CD8-positive, alpha-beta memory T cell (primary cell): ENCODE measurements at places on chromosomes 13 and 19. TPM values are rescaled to one million over a fixed set of nuclear protein-coding genes. Genes with fewer than 3 reads are reported as not detected.
A peak's percentile ranks its signal among the peaks of the same experiment; 100 is the strongest.

GRCh38 chr19:19656451-19657396, 6.8 kb downstream of the ATP13A1 start:
- H3K27me3 ChIP-seq = no peaks in the 10 kb centered on the region
- no peak overlapping the region for H3K4me3 ChIP-seq
- peak; percentile 41 for DNase-seq

GRCh38 chr13:36344173-36344572, 2.0 kb downstream of the SPART start:
- H3K27ac ChIP-seq = no peak overlapping the region
- H3K4me3 ChIP-seq = no peak overlapping the region
- H3K27me3 ChIP-seq = no peaks in the 10 kb centered on the region
- no peaks in the 10 kb centered on the region for H3K36me3 ChIP-seq

DNA sequence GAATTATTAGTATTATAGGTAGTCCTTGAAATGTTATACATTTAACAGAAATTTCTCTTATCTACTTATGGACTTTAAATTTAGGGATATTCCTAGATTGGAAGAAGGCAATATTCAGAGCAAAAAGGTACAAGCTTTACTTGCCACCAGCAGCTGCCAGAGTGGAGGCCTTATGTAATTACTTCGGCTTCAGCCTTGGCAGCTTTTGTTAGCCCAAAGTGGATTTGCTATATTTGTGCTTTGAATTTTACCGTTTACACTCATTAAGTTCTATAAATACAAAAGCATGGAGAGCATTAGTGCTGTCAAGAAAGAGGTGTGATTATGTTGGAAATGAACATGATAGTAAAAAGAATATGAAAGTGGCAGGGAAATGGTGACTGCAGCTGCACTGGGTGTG, 319.9 kb downstream of the ATP8A2 start:
- no peaks in the 10 kb centered on the region for H3K4me1 ChIP-seq
- H3K36me3 ChIP-seq = no peaks in the 10 kb centered on the region
- no peak for DNase-seq
- H3K4me3 ChIP-seq = no peak overlapping the region
- H3K27me3 ChIP-seq = no peaks in the 10 kb centered on the region

DNA sequence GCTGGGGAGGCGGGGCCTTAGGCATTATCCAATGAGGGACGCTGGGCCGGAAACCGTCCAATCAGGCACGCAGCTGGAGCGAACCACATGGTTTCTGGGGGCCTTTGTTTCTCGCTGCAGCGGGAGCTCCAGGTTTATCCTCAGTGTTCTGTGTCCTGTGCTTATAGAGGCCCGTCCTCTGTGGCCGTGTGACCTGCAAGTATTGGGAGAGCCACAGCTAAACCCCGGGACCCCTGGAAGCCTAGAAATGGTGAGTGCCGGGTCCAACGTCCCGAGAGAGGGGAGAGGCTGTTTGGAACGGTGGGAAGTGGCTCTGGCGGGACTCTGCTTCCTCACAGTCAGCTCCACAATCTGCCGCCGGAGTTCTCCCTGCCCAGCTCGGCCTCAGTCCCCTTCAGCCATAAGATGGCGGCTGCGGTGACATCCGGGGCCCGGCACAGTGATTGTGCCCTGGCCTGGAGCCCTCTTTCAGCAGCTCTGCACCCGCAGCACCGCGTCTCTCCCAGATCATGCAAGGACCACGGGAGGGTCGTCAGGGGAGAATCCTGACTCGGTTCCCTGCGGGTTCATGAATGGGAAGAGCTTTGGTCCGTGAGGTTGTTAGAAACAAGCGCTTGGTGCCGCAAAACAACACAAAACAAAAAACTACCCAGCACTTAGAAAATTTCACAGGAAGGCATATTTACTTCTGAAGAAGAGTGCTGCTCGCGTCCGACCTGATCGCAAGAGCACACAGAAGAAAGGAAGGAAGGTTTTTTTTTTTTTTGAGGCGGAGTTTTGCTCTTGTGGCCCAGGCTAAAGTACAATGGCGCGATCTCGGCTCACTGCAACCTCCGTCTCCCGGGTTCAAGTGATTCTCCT, at the start of gene ZNF253:
Gene ZNF253, plus strand, starts transcription at position 133 of the 861 bp plus-strand sequence. Its CDS starts 115 bp downstream, at position 248.
- peak; percentile 92 for DNase-seq
- no peaks in the 10 kb centered on the region for H3K27me3 ChIP-seq
- H3K4me1 ChIP-seq = peaks cover 18% of the 10 kb centered on the region
- H3K4me3 ChIP-seq = peak within 1 kb of the TSS; percentile 98
- peak within 1 kb of the TSS; percentile 91 for H3K27ac ChIP-seq
- no peaks in the 10 kb centered on the region for H3K36me3 ChIP-seq

DNA sequence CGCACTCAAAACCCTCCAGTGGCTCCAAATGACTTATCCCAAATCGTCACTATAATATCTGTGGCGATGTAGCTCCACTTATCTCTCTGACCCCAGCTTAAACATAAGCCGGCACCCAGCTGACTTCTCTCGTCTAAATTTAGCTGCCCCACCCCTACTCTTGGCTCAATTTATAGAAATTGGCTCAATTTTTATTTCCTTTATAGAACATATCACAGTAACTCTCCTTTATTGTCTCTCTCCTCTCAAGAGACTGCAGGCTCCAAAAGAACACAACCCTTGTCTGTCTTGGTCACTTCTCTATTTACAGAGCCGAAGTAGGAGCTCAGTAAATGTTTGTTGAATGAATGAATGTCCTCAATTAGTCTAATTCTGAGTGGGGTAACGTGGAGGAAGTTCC, 805 bp downstream of the ZNF784 start:
- DNase-seq = no peak
- H3K4me1 ChIP-seq = peaks cover 47% of the 10 kb centered on the region
- no peak overlapping the region for H3K27ac ChIP-seq
- H3K27me3 ChIP-seq = no peaks in the 10 kb centered on the region

DNA sequence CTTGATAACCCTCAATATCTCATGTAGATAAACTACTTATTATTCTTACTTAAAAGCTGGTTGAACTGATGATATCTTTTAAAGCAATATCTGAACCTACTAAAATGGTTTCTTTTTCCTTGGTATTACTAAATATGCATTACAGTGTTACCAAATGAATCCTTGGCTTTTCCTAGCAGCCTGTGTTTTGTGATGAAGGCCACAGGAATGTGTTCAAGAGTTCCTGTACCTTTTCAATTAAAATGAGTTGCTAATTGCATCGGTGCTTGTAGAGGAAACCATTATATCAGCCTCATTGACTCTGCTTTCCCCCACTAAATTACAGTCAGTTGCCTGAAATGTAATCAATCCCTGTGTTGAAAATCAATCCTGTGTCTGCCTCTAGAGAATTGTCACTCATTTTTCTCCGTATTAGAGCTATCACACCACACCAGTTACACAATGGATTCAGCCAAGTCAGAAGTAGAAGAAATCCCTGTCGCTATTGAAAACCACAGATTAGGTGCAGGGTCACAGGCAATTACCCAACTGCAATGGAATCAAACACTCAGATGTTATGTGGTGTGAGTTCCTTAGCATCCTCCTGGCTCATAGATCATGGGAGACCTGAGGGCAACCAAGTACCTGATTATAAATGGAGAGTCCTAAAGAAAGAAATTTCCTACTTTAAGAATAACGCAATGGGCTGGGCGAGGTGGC, 13.3 kb downstream of the FAM216B start:
- H3K27me3 ChIP-seq = no peaks in the 10 kb centered on the region
- H3K4me3 ChIP-seq = no peak overlapping the region
- no peak overlapping the region for H3K27ac ChIP-seq
- no peaks in the 10 kb centered on the region for H3K36me3 ChIP-seq

- H3K27ac ChIP-seq = no peak overlapping the region
- H3K27me3 ChIP-seq = no peaks in the 10 kb centered on the region
- DNase-seq = no peak
- H3K4me3 ChIP-seq = no peak overlapping the region
- H3K4me1 ChIP-seq = no peaks in the 10 kb centered on the region
Observed at GRCh38 chr13:32246468-32246867, 68.7 kb downstream of the ZAR1L start.

- no peaks in the 10 kb centered on the region for H3K27me3 ChIP-seq
- H3K4me3 ChIP-seq = no peak overlapping the region
- DNase-seq = no peak
- H3K36me3 ChIP-seq = no peaks in the 10 kb centered on the region
- H3K27ac ChIP-seq = no peak overlapping the region
- H3K4me1 ChIP-seq = no peaks in the 10 kb centered on the region
Observed at GRCh38 chr13:110271313-110271712, 35.6 kb downstream of the COL4A1 start.

DNA sequence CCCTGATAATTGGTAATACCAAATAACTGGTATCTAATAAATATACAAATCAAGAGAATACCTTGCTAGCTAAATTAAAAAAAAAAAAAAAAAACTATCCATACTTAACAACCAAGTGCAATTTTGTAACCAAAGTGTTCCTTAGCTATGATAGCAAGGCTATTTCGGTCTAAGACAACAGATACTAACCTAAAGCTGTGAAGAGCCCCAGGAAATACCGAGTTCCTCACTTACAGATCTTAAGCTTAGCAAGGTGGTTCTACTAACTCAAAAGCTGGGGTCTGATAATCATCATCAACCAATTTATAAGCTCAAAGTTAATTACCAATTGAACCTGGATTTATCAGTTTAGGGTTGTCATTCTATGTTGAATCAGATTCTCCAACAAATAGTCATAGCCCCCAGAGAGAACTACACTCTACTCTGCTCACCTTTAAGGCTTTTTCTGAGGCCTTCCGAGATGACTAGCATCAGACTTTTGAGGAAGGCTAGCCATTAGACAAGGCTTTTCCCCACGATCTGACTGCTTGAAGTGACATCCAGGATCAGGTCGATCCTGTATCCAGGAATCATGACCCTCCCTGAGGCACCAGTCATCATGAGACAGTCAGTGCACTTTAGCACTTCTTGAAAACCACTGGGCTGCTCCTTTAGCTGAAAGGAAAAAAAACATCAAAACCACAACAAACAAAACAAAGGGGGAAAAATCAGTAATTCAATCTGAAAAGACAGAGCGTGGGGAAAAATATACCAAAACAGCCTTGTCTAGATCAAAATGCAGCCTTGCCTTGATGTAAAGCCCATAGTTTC, 31.9 kb downstream of the INTS6 start:
- H3K4me3 ChIP-seq = peak overlapping the region; percentile 7
- peaks cover 45% of the 10 kb centered on the region for H3K4me1 ChIP-seq
- no peaks in the 10 kb centered on the region for H3K36me3 ChIP-seq
- H3K27ac ChIP-seq = no peak overlapping the region

GRCh38 chr19:52941941-52942385, 18.7 kb upstream of the ZNF888 start:
- peak; percentile 54 for DNase-seq
- H3K27ac ChIP-seq = peak overlapping the region; percentile 96
- peaks cover 7% of the 10 kb centered on the region for H3K4me1 ChIP-seq
- H3K27me3 ChIP-seq = no peaks in the 10 kb centered on the region
- H3K36me3 ChIP-seq = no peaks in the 10 kb centered on the region
- peak overlapping the region; percentile 98 for H3K4me3 ChIP-seq

- H3K27ac ChIP-seq = no peak overlapping the region
- H3K27me3 ChIP-seq = no peaks in the 10 kb centered on the region
- H3K4me1 ChIP-seq = no peaks in the 10 kb centered on the region
- H3K36me3 ChIP-seq = no peaks in the 10 kb centered on the region
- no peak overlapping the region for H3K4me3 ChIP-seq
Observed at GRCh38 chr19:2983351-2984214, 6.2 kb downstream of the TLE6 start.

- H3K36me3 ChIP-seq = no peaks in the 10 kb centered on the region
- no peak for DNase-seq
- peaks cover 28% of the 10 kb centered on the region for H3K27me3 ChIP-seq
- H3K4me1 ChIP-seq = peaks cover 13% of the 10 kb centered on the region
Observed at GRCh38 chr19:38213469-38213868, 10.6 kb downstream of the DPF1 start.

DNA sequence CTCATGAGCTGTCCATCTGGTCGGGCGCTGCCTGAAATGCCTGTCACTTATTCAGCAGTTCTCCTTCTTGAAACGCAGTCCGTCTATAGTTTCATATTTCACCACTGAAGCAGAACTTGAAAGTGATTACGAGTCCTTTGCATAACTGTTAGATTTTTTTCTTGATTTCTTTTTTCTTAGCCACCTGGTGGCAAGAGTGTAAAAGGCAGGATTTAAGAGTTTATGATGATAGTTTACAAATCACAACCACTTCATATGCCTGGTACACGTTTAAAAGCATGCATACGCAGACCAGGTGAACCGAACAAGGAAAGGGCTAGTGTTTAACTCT, 45.8 kb downstream of the GGACT start:
- H3K4me3 ChIP-seq = no peak overlapping the region
- DNase-seq = peak; percentile 13
- H3K27me3 ChIP-seq = no peaks in the 10 kb centered on the region

DNA sequence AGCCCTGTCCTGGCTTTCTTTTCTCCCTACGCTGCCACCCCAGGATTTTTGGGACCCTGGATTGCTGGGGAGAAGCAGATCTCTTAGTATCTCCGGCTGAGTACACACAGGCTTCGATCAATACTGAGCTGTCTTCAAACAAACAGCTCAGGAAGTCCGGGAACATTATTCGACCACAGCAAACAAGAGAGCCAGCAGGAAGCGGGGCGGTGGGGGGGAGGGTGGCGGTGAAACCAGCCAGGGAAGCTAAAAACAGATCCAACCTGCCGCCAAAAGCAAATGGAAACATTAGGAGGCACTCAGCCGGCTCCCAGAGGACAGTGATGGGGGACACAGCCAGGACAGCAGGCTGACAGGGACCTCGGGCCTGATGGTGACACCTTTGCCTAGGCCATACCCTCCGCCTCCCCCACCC, 12.2 kb upstream of the BCAM start:
- no peaks in the 10 kb centered on the region for H3K4me1 ChIP-seq
- no peak for DNase-seq
- no peaks in the 10 kb centered on the region for H3K27me3 ChIP-seq
- H3K36me3 ChIP-seq = no peaks in the 10 kb centered on the region
- no peak overlapping the region for H3K4me3 ChIP-seq
- no peak overlapping the region for H3K27ac ChIP-seq

DNA sequence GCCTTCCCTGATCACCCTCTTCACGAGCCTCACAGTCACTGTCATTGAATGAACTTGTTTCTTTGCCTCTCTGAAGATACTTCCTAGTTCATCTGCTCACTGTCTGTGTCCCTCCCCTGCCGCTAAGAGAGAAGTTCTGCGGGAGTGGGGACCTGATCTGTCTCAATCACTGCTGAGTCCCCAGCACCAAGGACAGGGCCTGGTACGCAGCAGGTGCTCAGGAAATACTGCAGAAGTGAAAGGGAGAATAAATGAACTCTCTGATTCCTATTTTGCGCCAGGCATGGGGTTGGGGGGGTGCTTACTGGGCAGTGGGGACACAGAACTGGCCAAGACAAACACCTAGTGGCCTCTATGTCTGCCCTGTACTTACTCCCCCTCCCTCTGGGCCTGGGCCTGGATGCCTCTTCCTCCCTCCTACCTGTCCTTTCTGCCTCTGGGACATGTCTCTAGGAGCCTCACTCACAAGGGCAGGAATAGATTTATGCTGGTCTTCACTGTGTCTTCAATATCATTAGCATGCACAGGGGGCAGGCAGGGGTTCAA, 17.5 kb downstream of the FCGBP start:
- no peaks in the 10 kb centered on the region for H3K27me3 ChIP-seq
- no peak overlapping the region for H3K4me3 ChIP-seq
- no peak overlapping the region for H3K27ac ChIP-seq
- no peaks in the 10 kb centered on the region for H3K36me3 ChIP-seq
- no peak for DNase-seq

Gene PRR19
- total RNA-seq = 0.73 TPM

Gene SIGLEC11
- not detected for total RNA-seq

Gene CPAMD8
- 0.07 TPM for total RNA-seq

Gene CCDC169
- total RNA-seq = not detected

Gene ZSCAN4
- not detected for total RNA-seq

Gene PNMA8B
- total RNA-seq = not detected

Gene RPS15
- 1,485 TPM for total RNA-seq
